ENCODE measurements at places on chromosomes 3 and 15.

DNA sequence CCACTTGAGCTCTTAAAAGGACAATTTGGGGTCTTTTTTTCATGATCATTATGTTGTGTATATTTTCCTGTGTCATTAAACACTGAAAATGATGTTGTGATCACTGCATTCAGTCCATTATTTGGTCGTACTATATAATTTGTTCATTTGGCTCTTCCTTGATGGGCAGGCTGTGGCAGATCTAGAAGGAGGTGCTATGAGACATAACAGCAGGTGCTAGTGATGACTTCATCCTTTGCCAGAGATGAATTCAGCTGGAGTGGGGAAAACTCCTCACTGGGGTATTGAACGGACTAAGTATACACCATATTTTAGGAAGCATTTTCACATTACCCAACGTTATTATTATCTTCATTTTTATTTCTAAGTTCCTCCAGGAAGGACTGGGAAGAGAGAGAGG, 12.0 kb downstream of the CMTM7 start:
- no peak for DNase-seq

DNA sequence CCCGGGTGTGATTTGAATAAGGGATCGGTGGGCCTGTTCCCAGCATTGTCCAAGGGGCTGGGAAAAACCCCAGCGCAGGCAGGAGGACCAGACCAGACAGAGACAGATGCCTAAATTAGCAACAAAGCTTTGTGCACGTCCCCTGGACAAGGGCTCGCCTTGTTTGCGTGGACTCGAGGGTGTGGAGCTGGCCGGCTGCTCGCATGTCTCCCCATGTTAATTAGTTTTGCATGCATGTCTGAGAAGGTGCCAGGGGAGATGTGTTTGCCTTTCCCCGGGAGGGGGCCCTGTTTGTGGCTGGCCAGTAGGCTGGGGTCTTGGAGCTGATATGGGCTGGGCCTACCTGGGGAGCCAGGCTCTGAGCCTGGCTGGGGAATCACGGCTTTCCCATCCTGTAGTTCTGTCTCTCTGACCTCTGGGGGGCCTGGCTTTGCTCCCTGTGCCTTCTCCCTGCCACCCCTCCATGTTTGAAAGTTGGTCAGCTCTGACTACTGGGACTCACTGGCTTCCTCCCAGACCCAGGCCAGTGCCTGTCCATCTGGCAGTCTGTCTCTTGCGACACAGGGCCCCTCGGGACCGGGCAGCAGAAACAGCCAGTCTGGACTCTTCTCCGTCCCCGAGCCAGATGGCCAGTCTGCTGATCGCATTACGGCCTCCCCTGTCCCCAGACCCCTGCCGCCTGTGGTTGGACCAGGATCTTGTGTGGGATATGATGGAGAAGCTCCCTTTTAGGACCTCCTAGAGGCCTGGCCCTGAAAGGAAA, 55.4 kb upstream of the POLG start:
- no peak for DNase-seq

DNA sequence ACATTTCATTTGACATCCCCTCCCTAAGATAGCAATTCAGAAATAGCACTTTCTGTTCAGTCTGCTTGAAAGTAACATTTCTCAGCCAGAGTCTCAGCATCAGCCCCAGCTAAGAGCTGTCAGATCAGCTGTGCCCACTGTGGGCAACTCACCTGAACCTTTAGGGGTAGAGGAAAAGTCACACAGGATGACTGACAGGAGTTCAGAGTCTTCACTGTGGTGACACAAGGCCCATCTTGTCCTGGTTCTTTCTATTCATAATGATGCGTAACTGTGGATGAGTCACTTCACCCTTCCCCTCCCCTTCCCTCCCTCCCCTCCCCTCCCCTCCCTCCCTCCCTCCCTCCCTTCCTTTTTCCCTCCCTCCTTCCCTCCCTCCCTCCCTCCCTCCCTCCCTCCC, 96.1 kb upstream of the RASGRP1 start:
- no peak for DNase-seq

- DNase-seq: no peak
These were observed 120.3 kb upstream of the SLC6A11 start for GRCh38 chr3:10695595-10696285.

- no peak for DNase-seq
These were observed 21.0 kb upstream of the TMEM45A start for GRCh38 chr3:100471444-100471843.

DNA sequence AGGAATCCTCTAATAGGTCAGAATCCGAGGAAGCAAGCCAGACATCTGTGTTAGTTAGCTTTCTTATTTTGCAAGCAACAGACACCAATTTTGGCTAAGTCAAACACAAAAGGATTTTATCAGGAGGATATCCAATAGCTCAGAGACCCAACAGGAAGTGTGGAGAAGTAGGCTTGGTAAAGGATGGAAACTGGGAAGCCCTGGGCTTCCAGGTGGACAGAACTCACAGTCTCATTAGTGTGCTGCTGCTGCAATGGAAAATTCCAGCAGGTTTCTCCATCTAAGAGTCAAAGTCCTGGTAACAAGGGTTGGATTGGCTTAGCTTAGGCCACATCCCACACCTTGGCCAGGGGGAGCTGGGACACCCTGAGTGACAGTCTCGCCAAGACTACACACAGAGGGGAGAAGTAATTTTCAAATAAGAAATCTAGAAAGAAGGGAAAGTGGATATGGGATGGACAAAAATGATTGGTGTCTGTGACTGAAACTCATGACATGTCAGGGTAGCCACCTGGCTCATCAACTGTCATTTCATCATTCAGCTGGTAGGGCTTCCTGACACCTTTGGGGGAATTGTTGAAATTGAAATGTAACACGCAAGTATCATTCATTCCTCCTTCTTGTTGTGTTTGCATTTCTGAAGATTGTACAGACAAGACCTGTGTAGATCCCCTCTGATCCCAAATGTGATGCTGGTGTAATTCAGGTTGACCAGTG, 158.6 kb downstream of the THSD4 start:
- no peak for DNase-seq

GRCh38 chr15:57527382-57528091, 64.2 kb upstream of the MYZAP start:
- DNase-seq: no peak

DNA sequence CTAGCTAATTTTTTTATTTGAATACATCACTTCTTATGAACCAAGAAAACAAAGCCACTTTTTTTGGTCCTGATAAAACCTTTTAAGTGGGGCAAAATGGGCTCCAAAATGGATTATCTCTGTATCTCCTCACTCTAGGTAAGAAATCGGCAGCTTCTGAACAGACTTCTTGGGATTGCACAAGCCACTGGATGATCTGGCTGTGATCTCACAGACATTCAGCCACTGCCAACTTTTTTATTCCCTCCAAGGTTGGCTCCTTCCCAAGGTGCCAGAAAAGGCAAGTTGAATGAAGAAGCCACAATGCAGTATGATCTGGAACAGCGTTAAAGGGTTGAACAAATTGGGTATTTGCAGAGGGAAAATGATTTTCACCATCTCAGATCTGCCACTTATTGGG, 73.2 kb downstream of the PRICKLE2 start:
- DNase-seq: no peak

GRCh38 chr15:90043530-90044010, 42.4 kb downstream of the ZNF710 start:
- DNase-seq: no peak

- DNase-seq: no peak
These were observed 64.9 kb upstream of the POLG start for GRCh38 chr15:89399238-89400115.

GRCh38 chr3:67883766-67884165, 229.4 kb upstream of the SUCLG2 start:
- no peak for DNase-seq

GRCh38 chr3:65279225-65279782, 591.5 kb upstream of the ADAMTS9 start:
- no peak for DNase-seq

DNA sequence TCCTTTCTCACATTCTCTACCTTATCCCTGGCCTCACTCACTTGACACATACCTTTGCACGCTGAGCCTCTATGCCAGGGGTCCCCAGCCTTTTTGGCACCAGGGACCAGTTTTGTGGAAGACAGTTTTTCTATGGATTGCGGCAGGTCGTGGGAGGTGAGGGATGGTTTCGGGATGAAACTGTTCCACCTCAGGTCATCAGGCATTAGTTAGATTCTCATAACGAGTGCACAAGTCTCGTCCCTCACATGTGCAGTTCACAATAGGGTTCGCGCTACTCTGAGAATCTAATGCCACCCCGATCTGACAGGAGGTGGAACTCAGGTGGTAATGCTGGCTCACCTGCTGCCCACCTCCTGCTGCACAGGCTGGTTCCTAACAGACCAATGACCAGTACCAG, 112.5 kb upstream of the EIF1B start:
- DNase-seq: no peak

GRCh38 chr3:125068265-125068664, 12.5 kb upstream of the HEG1 start:
- DNase-seq: no peak

GRCh38 chr15:49339656-49340055, 83.4 kb upstream of the FGF7 start:
- DNase-seq: no peak

- no peak for DNase-seq
These were observed 101.8 kb upstream of the BCHE start for GRCh38 chr3:165938986-165939540.

DNA sequence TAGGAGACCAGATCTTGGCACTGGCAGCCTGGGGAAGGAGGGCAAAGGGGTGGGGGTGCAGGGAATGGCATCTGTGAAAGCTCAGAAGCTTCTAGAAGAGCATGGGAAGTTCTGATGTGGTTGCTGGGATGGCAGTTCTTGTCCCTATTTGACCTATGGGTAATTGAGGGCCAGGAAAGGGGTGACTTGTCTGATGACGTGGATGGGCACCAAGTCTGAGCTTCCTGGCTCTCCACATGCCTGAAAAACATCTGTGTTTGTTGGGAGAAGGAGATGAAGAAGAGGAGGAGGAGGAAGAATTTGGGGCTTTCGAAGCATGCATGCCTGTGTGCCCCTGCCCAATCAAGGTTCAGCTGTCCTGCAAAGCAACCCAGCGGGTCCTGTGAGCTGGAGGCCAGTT, 158.8 kb downstream of the SMAD6 start:
- DNase-seq: no peak

DNA sequence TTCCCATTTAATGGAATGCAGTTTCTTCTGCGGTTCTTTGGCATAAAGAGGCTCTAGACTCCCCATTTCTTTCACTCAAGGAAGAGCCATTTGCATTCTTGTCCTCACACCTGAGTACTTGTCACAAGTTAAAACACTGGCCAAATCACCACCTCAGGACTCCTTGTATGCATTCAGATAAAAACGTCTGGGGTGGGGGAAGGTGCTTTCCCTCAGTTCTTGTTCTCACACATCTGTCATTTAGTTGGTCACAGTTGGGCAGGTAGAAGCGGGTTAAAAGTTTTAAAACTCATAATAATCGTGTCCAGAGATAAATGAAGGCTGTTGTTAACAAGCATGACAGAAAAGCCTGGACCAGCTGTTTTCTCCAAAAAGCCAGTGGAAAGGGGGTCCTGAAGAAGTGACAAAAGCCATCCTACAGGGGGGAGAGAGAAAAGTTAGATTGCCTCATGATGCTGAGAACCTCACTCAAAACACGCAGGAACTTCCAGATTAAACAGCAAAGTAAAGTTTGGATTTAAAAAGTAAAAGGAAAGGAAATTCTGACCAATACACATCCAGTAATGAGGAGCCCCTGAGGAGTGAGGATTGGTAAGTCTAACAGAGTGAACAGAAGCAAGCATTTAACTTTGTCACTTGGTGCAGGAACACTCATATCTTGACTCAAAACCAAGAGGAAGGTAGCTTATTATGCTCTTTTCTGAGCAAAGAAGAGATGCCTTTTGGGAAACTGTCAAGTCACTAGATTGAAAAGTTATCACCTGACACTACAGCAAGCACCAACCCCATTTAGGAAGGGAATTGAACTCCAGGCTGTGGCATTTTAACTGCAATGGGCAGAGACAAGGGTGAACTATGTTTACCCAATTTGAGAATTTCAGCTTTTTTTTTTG, 2.8 kb downstream of the BCL2L10 start:
- no peak for DNase-seq

- DNase-seq: no peak
These were observed 23.6 kb upstream of the RAB7A start for GRCh38 chr3:128702391-128702790.

GRCh38 chr15:31225356-31225955, 101.2 kb upstream of the KLF13 start:
- DNase-seq: peak; percentile 28

DNA sequence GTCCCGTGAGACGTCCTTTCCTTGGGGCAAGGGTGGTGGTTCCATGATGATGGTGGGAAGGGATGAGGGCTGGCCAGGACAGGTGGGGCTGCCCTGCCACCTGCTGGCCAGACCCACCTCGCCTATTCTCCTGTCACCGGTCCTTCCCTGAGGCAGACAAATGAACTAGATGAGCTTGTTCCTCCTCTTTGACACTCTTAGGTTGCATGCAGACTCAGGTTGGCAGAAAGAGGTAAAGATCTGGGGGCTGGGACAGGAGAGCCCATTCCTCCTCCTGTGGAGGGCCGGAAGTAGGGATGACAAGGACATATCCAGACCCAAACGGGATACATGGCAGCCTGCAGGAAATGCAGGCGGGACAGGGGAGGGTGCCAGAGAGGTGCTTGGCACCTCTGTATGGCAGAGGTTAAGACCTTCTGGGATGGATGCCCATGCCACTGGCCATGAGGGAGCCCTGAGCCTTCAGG, 38.6 kb downstream of the ACSBG1 start:
- no peak for DNase-seq

GRCh38 chr15:95734422-95735316, 595.8 kb upstream of the NR2F2 start:
- DNase-seq: no peak

- no peak for DNase-seq
These were observed 529.8 kb downstream of the MAGI1 start for GRCh38 chr3:65508750-65509422.

DNA sequence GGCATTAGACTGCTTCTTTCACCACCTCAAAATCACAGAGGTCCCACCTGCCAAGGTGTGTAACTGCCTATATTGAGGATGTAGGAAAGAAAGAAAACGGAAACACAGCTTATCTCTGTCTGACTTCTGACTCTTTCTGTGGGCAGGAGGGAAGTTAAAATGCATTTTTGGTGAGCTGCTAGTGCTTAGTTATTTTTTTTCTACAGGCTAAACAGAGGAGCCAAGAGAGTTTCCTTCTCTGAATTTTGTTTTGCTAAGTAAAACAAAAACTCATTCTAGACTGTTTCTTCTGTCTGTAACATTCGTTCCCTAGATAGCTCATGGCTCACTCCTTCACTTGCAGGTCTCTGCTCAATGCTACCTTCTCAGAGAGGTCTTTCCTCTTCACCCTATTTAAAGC, 18.8 kb upstream of the AMOTL2 start:
- no peak for DNase-seq

DNA sequence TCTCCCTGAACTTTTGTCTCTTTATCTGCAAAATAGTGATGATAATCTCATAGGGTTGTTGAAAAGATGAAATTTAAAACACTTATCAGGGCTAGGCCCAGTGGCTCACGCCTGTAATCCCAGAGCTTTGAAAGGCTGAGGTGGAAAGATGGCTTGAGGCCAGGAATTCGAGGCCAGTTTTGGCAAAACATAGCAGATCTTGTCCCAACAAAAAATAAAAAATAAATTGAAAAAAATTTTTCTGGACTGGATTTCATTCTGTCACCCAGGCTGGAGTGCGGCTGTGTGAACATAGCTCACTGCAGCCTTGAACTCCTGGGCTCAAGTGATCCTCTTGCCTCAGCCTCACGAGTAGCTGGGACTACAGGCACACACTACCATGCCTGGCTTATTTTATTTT, 29.6 kb downstream of the LMLN start:
- no peak for DNase-seq
